ENCODE measurements at places on chromosomes 4 and X.

DNA sequence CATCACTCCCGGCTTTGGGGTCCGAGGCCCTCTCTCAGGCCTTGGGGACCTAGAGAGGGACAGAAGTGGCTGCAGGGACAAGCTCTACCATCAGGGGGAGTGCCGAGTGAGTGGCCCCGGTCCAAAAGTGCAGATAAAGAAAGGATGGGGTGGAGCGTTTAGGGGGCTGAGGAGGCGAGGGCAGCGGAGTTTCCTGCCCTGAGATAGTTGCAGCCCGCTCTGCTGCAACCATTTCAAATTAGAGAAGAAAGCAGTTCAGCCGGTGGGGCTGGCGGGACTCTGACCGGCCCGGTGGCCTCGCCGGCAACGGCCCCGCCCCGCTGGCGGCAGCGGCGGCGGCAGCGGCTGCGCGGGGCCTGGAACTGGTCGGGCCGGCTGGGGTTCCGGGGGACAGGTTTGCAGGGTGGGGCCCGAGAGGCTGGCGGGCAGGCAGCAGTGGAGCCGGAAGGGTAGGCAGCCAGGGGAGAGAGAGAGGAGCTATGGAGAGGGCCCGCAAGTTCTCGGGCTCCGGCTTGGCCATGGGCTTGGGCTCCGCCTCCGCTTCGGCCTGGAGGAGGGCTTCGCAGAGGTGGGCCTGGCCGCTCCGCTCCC is 7.6 kb downstream of the DLG3 start:
- no peak for DNase-seq

DNA sequence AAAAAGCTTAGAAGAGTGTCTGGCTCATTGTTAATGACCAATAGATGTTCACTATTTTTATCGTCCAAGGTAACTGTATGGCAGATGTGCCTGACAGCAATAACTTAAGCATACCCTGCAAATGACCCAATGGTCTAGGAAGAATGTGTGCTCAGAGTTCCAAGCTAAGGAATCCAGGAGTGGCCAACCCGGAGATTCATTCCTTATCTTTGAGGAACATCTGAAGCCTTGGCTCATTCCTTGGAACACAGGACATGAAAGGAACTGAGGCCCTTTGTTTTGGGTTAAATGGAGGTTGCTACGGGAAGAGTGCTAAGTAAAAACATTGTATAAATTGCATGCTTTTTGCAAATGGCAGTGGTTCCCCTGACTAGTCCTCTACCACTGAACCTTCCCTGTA is 38.9 kb upstream of the EFNB1 start:
- DNase-seq, result no peak

- DNase-seq, result no peak
Observed at GRCh38 chr4:34220601-34221000, 2023.7 kb downstream of the ARAP2 start.

GRCh38 chr4:30716158-30716557 is 4.0 kb upstream of the PCDH7 start:
- DNase-seq, result no peak

DNA sequence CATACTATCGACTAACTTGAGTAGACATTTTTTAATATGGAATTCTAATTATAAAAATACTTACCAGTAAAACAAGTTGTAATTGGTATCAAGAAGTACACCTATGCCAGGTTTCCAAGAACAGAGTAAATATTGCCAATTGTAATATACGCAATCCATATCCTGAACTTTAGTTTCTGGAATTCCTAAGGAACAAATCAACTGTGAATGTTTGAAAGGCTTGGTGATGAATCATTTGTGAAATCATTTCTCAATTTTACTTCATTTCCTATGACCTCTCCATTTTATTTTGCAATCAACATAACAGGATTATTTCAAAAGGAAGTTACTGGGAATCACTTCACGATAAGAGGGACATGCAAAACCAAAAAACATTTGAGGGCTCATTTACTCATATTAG is 3.7 kb downstream of the IL13RA2 start:
- DNase-seq, result no peak

DNA sequence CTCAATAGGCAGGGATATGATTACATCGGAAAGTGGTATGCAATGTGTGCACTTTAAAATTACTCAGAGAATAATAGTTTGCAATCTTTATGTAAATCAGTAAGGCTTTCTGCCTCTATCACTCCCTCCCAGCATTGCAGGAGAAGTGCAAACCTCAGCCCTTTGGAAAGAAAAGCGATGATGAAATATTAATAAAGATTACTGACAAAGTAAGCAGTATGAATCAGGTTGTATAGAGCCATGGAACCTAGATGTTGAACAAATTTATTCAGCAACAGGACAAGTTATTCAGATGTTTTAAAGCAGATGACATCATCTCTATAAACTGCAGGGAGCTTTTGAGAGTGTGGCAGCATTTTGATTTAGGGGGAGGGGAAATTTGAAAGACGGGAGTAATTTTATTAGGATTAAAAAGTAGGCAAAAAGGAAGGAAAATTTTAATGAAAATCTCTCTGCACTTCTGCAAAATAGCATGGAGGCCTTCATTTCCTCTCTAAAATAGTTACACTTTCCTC is 631.7 kb upstream of the GRIA3 start:
- no peak for DNase-seq

GRCh38 chr4:40372651-40373050 is 37.5 kb downstream of the CHRNA9 start:
- DNase-seq, result no peak

- DNase-seq, result no peak
Observed at GRCh38 chr4:119638359-119638758, 9.8 kb upstream of the PDE5A start.

GRCh38 chr4:168832763-168833575 is 177.1 kb downstream of the CBR4 start:
- no peak for DNase-seq

DNA sequence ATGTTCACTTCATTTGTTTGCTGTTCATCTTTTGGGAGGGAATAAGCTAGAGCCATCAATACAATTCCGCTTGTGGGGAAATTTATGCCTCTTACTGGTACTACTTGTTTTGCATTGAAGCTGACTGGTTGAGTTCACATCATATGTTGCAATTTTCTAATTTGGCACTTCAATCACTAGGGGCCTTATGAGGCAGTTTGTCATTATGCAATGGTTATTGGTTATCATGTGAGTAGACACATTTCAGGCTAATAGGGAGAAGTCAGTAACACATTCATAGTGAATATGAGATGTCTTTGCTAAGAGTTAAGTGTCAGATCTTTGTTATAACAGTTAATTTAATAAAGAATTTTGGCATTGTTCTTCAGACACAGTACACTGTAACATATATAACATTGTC is 5.0 kb downstream of the RPL36A start:
- no peak for DNase-seq

DNA sequence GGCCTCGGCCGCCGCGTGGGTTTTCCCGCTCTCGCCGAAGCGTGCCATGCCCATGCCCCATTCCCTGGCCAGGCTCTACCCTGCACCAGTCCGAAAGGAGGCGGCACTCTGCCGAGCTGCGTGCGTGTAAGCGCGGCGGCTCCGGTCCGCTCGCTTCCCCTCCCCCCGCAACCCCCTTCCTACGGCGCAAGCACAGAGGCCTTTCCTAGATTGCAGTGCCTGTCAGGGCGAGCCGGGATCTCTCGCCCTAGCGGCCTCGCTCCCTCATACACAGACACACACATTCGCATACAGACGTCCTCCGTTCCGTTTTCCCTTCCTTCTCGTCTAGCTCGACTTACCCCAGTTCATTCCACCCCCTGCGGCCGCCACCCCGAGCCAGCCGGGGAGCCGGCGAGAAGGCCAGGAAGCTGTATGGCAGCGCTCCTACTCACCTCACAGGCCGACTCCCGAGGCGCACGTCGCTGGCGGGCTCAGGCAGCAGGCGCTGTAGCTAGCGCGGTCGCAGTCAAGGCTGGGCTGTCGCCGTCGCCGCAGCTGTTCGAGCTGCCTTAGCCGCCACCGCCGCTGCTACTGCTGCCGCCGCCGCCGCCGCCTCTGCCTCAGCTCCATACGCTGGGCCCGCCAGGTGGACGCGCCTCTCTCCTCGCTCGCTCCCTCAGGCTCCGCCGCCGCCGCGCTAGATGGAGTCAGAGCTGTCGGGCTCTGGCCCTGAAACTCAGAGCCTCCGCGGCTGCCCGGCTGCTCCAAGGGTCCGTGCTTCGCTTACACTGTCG is 615 bp downstream of the NEXMIF start:
- no peak for DNase-seq

- no peak for DNase-seq
Observed at GRCh38 chr4:8044699-8045098, 105.0 kb upstream of the AFAP1 start.

- DNase-seq, result no peak
Observed at GRCh38 chr4:24516926-24517325, 67.4 kb downstream of the DHX15 start.
